ENCODE measurements at places on chromosomes 13 and 19. TPM values are rescaled to one million over a fixed set of nuclear protein-coding genes. Genes with fewer than 3 reads are reported as not detected.

The C19orf85 gene
- not detected for total RNA-seq

The LRRC25 gene
- not detected for total RNA-seq

The KLK4 gene
- total RNA-seq = not detected

The CPT1C gene
- 20.0 TPM for total RNA-seq

The SMIM44 gene
- total RNA-seq = not detected

The LENG1 gene
- 5.3 TPM for total RNA-seq

The PPM1N gene
- 0.92 TPM for total RNA-seq

The SLC10A2 gene
- total RNA-seq = not detected

The SIGLEC7 gene
- total RNA-seq = not detected

The VSIG10L gene
- total RNA-seq = 0.04 TPM

The SLC7A10 gene
- not detected for total RNA-seq

The PSG6 gene
- not detected for total RNA-seq

The PSG11 gene
- not detected for total RNA-seq

The KLF12 gene
- total RNA-seq = 8.2 TPM

The LENG9 gene
- total RNA-seq = 6.8 TPM

The ZNF699 gene
- total RNA-seq = 6.0 TPM

The SYNGR4 gene
- not detected for total RNA-seq

The FARP1 gene
- 16.3 TPM for total RNA-seq

The ZNF765 gene
- 10.1 TPM for total RNA-seq

The CEACAM8 gene
- not detected for total RNA-seq

The AP1M2 gene
- total RNA-seq = not detected

The HPN gene
- not detected for total RNA-seq

The TMPRSS9 gene
- not detected for total RNA-seq

The PODNL1 gene
- total RNA-seq = 0.13 TPM

The ZNF587B gene
- 29.6 TPM for total RNA-seq

The CFAP97D2 gene
- total RNA-seq = not detected

The TEX29 gene
- total RNA-seq = not detected

The COL4A2 gene
- 290 TPM for total RNA-seq

The ZNF284 gene
- 2.6 TPM for total RNA-seq

The ZNF534 gene
- total RNA-seq = not detected

The OVOL3 gene
- total RNA-seq = not detected

The HSPB6 gene
- total RNA-seq = 0.20 TPM

The CCDC70 gene
- not detected for total RNA-seq

The ZNF177 gene
- total RNA-seq = 1.4 TPM

The DIRAS1 gene
- total RNA-seq = under 0.01 TPM

The U2AF1L4 gene
- total RNA-seq = 3.9 TPM

The FCAR gene
- not detected for total RNA-seq

The LIG1 gene
- 57.6 TPM for total RNA-seq

Data from pulmonary artery endothelial cell (primary cell).